ENCODE measurements at places on chromosomes 2 and 18.
A peak's percentile ranks its signal among the peaks of the same experiment; 100 is the strongest.

DNA sequence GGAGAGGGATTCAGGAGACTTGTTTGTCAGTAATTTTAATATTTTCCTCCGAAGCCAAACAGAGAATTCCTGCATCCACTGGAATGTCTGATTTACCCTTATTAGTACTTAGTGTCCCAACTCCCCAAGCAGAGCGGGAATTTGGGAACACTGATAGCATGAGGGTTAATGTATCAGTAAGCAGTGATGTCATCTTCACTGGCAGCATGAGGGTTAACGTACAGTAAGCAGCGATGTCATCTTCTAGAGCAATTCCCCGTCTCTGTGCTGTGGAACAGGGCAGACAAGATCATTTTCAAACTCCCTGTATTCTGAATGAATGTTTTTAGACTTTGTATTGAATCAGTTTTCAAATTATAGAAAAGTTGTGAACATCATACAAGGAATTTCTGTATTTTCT, 228.9 kb downstream of the ZNF407 start:
- no peak for DNase-seq

GRCh38 chr2:56009758-56010458, 86.3 kb upstream of the EFEMP1 start:
- DNase-seq = peak; percentile 11

- no peak for DNase-seq
Observed at GRCh38 chr2:174327021-174327840, 7.5 kb upstream of the SP9 start.

DNA sequence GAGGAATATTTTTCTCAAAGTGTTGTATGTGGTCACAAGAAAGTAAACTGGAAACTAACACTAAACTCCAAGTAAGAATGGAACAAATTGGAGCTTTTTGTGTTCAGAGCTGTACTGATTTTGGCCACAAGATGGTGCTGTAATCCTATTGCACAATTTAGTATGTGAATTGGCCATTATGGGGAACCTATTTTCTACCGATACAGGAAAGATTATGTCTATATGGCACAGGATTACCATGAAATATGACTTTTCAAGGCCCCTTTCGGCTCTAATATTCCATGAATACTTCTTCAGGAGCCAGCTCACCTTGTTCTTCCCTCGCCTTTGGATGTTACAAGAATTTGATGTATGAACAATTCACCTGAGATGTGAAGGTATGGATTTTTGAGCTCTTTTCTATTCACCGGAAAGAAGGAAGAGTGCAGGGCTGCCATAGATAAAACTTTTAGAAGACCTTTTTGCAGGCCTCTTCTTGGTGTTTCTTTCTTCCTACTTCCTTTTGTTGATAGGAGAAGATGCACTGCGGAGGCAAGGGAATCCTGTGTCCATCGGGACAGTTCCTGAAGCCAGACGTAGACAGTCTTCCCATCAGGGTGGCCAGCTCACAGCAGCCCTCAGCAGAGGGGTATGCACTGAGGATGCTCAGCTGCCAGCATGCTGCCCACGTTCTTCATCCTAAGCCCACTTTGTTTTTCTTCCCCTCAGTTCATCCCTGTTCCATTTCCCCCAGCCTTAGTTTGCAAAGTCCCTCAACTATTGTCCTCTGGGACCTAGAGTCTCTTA, 13.3 kb downstream of the MRPL44 start:
- no peak for DNase-seq

- DNase-seq = no peak
Observed at GRCh38 chr2:160336635-160337034, 136.6 kb upstream of the ITGB6 start.

DNA sequence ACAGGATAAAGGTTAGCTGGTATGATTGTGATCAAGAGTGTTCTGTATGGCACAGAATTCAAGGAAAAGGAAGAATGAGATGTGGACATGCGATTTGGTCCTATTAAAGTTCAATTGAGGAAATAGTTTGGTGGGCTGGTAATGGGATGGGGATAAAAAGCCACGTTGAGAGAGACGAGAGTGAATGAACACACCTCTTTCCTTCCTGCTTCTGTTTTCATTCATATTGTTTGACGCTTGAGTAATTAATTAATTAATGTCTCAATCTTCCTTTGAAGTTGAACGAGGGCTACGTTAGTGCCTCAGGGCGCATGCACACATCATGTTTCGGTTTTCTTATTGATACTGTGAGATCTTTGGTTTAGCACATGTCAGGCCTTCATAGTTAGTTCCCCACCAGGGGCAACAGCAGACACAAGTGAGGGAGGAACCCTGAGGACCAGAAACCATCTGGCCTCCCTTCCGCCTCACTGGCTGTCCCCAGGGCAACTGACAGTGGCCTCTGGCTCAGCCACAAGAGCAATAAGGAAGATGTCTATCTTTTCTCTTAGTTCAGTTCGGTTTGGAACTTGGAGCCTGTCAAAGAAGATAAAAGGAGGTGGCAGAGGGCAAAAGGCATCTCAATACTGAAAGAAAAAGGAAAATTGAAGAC, 116.0 kb downstream of the LIPG start:
- no peak for DNase-seq

- peak; percentile 63 for DNase-seq
Observed at GRCh38 chr2:186422226-186422625, 63.8 kb upstream of the ZC3H15 start.

- DNase-seq = no peak
Observed at GRCh38 chr2:105737980-105738657, 6.6 kb upstream of the NCK2 start.

DNA sequence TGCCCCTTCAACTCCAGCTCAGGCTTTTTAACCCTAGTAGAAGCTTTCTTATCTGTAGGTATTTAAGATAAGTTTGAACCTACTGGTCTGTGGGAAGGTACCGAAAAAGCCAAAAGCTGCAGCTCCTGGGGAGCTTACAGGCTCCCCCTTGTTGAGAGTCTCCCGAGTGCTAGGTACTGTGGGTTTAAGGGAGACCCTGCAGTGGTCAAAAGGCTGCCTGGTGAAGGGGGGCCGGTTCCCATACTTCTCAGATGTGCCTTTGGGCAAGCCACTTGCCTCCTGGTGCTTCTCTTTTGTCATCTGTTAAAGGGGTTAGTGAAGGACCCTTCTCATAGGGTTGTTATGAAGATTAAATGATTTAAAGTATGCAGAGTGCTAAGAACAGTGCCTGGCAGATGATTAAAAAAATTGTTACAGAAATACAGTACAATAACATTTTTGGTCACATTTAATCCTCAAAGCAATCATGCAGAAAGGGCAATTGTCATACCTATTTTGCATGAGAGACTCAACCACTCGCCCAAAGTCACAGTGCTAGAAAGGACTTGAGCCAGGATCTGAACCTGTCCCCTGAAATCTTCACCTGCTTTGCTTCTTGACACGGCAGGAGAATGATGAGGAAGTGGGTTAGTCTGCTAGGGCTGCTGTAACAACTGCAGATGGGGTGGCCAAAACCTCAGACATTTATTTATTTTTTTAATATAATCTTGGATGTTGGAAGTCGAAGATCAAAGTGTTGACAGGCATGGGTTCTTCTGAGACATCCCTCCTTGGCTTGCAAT, 62.5 kb downstream of the NEDD4L start:
- no peak for DNase-seq

DNA sequence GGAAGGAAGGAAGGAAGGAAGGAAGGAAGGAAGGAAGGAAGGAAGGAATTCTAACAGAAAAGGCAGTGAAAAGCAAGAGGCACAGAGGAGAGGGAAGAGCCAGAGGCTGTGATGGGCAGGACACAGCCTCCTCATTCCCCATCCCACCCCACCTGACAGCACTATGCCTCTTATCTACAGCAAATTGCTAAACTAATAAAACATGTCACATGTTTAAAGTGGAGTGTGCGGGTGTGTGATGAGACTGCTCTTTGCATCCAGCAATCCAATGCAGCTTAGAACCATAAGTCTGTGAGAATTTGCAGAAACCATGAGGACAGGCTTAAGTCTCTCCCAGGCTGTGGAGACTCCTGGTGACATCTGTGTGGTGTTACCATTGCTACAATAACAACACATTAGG, 108.4 kb upstream of the ALK start:
- no peak for DNase-seq

DNA sequence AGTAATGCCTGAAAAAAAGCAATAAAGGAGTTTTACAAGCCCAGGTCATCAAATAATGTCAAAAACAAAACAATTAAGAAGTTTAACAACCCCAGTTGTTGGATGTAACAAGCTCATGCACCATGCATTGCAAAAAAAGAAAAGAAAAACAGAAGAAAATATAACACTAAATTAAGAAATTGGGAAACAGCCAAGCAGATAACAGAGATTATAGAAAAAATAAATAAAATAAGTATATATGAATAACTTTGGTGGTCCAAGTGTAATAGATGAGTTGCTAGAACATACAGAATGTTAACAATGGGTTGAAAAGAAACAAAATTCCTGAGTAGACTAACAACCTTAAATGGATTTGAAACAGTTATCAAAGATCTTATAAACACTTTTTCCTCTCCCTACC, 573.1 kb upstream of the SOX11 start:
- DNase-seq = no peak

DNA sequence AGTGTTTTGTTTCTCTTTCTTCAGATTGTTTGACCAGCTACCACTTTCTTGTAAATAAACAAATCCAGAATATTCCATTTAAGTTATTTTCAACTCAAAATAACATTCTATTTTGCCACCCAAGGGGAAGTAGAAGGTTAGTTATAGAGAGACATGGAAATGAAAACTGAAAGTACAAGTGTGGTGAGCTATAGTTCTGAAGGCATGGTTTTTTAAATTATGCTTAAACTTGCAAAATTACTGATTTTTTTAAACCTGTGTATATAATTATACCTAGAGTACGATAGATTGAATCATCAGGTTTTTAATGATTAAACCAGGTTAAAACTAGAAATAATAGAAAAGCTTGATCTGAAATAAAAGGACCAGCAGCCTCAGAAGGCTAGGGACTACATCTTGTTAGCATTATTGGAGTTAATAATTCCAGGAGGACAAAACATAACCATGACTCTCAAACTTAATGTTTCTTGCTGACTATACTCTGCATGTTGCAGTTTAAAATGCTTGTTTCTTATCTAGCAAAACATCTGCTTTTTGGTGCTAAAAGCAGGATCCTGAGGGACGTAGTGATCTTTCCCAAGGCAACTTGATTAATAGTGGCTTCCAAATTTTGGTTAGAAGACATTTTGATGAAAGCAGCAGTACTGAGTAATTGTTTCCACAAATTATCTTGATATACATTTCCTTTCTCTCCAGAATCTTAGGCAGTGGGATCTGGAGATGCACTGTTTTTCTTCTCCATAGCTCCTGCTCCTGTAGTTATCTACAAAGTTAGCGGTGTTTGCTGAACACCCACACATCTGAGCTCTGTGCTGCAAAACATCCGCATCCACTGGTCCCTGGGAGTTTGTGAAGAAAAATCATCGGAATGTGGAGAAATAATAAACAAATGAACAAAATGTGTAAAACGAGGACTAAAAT, 327.2 kb upstream of the PKDCC start:
- no peak for DNase-seq

GRCh38 chr2:239945751-239946561, 79.2 kb downstream of the NDUFA10 start:
- DNase-seq = no peak
